ENCODE measurements at places on chromosomes 11 and 22. TPM values are rescaled to one million over a fixed set of nuclear protein-coding genes. Genes with fewer than 3 reads are reported as not detected.

The TREH gene
- total RNA-seq: not detected

The ZP1 gene
- total RNA-seq: 0.55 TPM

The OR8H2 gene
- not detected for total RNA-seq

The NAP1L4 gene
- total RNA-seq: 81.5 TPM

The NPAT gene
- total RNA-seq: 7.7 TPM

The OOSP4A gene
- not detected for total RNA-seq

The MGAT3 gene
- total RNA-seq: under 0.01 TPM

The TBX1 gene
- not detected for total RNA-seq

The UBQLN3 gene
- total RNA-seq: under 0.01 TPM

The DBX1 gene
- total RNA-seq: not detected

The OR51D1 gene
- not detected for total RNA-seq

The TRIM6 gene
- total RNA-seq: 4.6 TPM

The PRR5L gene
- total RNA-seq: 6.3 TPM

The ALKBH3 gene
- total RNA-seq: 36.5 TPM

The ARHGAP42 gene
- 10.5 TPM for total RNA-seq

The COMT gene
- 344 TPM for total RNA-seq

The MAFF gene
- total RNA-seq: 19.9 TPM

The GLB1L2 gene
- 0.18 TPM for total RNA-seq

The OR8G1 gene
- not detected for total RNA-seq

The DCHS1 gene
- total RNA-seq: 5.2 TPM

The IFITM10 gene
- total RNA-seq: 0.28 TPM
